Stimulated activated CD8-positive, alpha-beta memory T cell treated with anti-CD3 and anti-CD28 coated beads, Interleukin-7, amount 100 ng/mL, for 4 hours (primary cell): ENCODE measurements at places on chromosomes 13 and 19.

- DNase-seq = no peak
Measured at GRCh38 chr13:89165685-89166084, 1494.5 kb downstream of the SLITRK5 start.

GRCh38 chr19:48203222-48203793 lies 32.8 kb downstream of the ZSWIM9 start:
- no peak for DNase-seq

- no peak for DNase-seq
Measured at GRCh38 chr13:52922961-52923360, 74.5 kb upstream of the PCDH8 start.

DNA sequence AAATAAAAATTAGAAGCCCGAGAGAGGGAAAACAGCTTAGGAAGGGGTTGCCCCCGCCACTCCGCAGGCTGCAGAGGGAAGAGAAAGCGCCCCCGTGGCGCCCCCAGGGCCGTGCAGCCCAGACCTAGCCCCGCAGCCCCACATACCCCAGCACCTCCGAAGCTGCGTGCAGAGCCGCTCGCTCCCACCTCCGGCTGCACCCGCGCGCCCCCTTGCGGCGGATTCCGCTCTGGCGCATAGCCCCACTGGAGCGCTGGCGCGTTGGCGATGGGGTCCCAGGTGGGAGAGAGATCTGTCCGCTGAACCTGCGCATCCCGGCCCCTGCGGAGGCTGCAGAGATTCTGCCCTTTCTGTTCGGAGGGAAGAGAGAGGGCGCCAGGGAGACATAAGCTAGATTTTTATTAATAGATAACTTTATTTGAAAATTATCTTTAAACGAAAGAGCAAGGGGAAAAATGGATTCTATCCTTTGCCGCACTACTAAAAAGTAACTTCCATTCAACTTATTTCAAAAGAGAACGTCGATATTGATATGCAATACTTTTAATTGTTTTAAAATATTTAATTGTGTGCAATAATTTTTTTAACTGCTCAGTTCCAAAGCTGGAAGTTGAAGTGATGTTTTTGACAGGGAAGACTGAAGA lies 11.7 kb upstream of the CLN5 start:
- DNase-seq = peak; percentile 55

- no peak for DNase-seq
Measured at GRCh38 chr13:51147732-51148131, 36.7 kb upstream of the C13orf42 start.

- DNase-seq = no peak
Measured at GRCh38 chr13:78587395-78587794, 16.0 kb downstream of the POU4F1 start.

DNA sequence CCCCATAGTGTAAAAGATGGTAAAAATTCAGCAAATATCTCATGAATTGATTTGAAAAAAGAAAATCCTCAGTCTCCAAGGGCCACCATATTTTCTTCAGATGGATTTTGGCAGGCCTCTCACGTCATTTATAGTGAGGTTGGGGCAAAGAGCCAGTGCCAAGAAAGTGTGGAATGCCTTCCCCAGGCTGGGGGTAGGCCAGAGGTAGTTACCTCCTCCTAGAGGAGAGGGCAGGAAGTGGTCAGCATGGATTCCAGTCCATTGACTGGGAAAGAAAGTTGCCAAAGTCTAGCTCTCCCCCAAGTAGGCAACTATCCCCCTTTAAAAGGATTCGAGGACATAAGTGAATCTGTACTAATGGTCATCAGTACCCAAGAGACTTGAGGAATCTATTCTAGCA lies 68.4 kb upstream of the KCTD4 start:
- no peak for DNase-seq

DNA sequence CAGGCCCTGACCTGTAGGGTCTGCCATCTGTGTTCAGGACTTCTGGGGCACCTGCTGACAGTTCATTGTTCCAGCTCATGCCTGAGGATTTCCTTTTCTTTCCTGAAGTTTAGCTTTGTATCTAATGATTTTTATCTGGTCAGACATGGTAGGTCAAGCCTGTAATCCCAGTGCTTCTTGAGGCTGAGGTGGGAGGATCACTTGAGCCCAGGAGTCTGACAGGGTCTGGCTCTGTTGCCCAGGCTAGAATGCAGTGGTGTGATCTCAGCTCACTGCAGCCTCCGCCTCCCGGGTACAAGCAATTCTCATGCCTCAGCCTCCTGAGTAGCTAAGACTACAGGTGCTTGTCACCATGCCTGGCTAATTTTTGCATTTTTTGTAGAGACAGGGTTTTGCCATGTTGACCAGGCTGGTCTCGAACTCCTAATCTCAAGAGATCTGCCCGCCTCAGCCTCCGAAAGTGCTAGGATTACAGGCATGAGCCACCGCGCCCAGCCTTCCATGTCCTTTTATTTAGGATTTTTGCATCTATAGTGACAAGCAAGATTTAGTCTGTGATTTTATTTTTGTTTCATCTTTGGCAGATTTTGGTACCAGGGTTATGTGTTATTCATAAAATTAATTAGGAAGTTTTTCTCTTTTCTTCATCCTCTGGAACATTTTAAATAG lies 33.2 kb downstream of the CHST8 start:
- DNase-seq = no peak

- DNase-seq = no peak
Measured at GRCh38 chr13:112210371-112210770, 143.4 kb downstream of the SOX1 start.

- DNase-seq = no peak
Measured at GRCh38 chr19:2797280-2797679, 12.0 kb downstream of the THOP1 start.

DNA sequence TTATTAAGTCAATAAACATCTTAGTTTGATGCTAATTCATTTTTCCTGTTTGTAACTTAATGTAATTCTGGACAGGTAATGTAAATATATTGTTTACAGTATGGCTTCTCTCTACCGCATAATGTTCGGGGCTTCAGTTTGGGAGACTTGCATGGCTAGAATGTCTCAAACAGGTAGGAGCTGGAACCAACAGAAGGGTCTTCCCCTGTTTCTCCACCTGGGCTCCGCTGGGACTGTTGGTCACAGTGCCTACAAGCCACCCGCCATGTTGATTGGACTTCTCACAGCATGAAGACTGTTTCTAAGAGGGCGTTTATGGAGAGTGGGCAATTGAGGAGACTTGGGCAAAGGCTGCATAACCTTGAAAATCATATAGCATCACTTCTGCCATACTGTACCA lies 148.6 kb downstream of the UFM1 start:
- no peak for DNase-seq

- DNase-seq = no peak
Measured at GRCh38 chr13:111265701-111266035, 54.8 kb upstream of the TEX29 start.

DNA sequence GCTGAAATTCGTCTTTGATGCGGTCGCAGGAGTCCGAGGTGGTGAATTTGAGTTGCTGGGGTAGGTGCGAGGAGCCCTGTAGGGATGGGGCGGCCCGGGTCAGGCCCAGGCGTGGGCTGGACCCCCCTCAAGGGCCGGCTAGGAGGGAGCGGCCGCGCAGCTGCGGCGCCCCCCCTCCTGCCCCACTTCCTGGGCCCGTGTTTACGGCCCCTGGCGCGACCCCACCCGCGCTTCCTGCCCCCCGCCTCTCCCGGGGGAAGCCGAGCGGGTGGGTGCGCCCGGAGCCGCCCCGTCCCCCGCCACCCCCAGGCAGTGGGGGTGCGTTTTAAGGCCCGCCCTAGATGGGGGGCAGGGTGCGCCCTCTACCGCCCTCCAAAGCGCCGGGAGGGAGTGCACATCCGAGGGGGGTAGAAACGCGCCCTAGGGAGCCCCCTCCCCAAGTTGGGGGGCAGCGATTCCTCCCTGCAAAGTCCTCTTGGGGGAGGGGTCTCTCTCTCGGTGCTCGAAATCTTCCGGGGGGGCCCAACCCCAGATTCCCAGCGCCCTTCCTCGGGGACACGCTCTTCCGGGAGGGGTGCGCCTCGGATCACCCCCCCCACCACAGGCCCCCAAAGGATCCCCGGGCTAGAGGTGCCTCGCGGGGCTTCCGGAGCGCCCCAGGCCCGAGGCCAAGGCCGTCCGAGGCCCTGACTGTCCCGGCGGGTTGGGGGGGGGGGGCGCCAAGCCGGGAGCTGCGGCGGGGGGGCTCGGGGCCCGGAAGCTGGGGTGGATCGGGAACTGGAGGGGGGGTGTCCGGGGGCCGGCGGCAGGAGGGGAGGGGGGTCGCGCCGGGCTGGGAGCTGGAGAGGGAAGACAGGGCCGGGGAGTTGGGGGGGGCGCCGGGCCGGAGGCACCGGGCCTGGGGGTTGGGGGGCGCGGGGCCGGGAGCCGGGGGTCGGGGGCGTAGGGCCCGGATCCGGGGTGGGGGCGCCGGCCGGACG lies 823 bp downstream of the TLE5 start:
- peak; percentile 47 for DNase-seq

GRCh38 chr13:41791056-41791455 lies 169.9 kb downstream of the VWA8 start:
- no peak for DNase-seq

DNA sequence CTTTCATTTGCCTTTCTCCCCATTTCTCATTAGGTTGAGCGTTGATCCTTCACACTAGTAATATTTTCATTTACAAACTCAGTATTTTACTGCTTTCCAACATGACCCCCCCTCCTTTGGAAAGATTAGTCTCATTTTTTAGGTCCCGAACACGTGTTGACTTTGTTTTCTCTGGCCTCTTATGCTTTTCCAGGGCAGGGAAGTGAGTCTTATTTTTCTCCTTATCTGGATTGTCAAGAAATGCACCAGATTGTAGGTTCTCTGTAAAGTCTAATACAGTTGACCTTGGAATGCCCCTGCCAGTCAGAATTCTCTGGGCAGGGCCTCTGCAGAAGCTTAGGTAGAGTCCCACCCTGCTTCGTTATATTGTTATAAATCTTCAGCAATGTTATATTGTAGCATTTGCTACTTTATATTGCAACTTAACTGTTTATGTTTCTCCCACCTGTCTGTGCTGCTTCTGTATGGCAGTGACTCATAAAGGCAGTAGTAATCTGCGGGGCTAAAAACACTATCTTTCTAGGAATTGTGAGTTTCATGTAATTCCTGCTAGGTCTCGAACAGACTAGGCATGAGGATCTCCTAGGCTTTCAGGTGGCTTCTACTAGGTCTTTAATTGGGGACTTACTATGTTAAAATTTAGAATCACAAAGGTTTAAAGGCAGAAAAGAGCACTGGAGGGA lies 2.0 kb downstream of the TDRD3 start:
- no peak for DNase-seq

DNA sequence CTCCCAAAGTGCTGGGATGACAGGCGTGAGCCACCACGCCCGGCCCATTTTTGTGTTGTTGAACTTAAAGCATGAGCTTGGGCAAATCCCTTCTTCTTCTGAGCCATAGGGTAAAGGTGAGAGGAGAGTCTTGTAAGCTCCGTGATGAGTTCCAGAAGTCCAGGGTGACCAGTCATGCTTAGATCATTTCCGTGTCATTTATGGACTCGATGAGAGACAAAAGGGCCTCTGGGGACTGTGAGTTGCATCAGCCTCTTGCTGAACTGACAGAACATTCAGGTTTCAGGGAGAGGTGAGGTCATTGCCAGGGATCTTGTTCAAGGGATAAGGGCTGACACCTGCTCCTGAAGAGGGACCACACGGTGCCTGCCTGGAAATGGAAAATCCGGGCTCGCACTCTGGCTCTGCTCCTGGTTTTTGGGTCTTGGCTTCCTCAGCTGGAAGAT lies 53.6 kb downstream of the GADD45B start:
- DNase-seq = no peak

GRCh38 chr13:102142473-102142826 lies 259.4 kb downstream of the FGF14 start:
- DNase-seq = no peak

DNA sequence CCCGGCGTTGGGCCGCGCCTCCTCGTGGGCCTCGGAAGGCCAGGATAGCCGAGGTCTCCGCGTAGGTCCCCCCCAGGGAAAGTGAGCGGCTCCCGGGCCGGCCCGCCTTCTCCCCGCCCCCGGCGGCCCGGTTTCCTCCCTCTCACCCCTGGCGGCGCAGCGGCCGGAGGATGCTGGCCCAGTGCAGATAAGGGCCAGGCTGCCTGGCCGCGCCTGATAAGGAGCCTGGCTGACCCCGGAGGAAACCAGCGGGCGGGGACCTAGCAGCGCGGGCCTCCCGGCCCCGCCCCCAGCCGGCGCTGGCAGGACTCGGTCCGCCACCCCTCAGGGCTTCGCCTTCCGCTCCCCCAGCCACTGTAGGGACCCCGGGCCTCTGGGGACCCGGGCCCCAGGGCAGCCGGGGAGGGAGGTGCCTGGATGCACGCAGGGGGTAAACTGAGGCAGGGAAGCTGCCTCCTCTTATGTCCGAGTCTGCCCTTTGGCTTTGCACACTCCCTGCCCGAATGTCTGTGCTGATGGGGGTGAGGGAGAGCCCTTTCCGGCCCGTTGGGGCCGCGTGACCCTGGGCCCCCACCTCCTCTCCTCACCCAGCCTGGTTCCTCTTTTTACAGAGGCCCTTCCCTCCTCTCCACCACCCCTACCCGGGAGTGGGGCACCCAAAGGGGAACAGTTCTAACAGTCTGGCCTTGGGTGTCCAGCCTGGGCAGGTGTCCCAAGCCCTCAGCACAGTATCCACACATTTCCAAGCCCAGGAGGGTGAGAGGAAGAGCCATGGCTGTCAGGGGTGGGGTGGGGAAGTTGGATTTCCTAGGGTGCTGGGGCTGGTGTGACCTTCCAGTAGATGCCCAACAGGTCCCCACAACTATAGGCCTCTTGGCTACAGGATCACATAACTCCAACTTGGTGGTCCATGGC lies at the start of gene LYL1:
TSS of gene LYL1 (minus strand) at position 193 of the 915 bp plus-strand sequence. CDS start 1,687 bp downstream, outside the sequence.
- no peak for DNase-seq

- DNase-seq = no peak
Measured at GRCh38 chr13:60165391-60166099, 1.8 kb upstream of the DIAPH3 start.

DNA sequence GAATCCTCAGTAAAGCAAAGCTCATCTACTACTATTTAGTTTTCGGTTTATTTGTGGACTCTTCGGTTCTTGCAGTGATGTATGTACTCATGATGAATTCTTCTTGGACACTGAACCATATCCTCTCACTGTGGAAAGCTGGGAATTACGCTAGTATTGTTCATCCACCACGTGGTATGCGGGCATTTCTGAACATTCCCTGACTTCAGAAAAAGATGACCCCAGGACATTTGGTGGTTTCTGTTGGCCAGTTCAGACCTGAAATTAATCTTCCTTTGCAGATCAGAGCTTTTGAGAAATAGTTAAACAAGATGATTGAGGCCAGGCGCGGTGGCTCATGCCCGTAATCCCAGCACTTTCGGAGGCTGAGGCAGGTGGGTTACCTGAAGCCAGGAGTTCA lies 25.3 kb upstream of the FBN3 start:
- DNase-seq = no peak

DNA sequence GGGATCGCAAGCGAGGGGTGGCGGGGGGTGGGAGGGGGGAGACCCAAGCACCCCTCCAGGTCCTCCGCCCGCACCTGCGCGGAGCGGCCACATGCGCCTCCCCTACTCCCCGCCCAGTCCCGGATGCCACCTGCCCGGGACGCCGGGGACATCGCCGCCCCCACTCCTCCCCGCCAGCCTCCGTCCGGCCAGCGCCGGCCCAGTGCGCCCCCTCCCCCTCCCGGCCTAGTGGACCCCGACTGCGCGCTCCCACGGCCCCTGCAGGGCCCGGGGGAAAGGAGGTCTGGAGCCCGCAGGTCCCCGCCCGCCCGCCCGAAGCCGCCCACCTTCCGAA lies 263 bp downstream of the RHPN2 start:
- peak; percentile 9 for DNase-seq
